T-helper 2 cell treated with Interferon-gamma antibody and Interleukin-4, amounts not matched to agents 5 μg/mL and 100 μg/mL, for 36 hours (primary cell): ENCODE measurements at places on chromosomes 7 and 10.

GRCh38 chr10:5547681-5547930, 22.8 kb downstream of the CALML3 start:
- DNase-seq: no peak

DNA sequence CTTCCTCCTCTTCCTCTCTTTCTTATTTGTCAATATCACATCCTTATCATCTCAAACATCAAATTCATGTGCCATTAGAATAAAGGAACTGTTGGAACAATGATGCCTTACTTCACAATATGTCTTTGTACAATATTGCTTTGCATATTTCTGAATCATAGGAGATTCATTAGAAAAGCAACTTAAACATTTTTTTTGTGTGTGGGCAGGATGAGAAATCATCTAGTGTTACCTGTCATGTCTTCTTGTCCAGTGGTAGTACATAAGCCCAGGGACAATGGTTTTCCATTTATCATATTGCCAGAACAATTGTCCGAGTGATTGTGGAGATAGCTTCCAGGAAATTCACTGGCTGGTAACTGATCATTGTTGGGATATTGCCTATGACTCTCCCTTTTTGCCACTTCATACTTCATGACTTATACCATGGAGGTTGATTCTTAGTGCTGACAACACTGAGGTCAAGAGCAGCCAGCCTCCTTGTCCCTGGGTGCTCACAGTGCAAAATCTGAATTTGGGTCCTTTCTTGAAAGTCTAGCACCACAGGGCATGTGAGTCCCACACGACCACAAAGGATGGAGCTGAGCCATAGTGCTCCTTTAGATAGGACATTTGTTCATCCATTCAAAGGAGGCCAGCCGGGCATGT, 215.0 kb downstream of the MDFIC start:
- DNase-seq: no peak

GRCh38 chr10:33398796-33399195, 64.3 kb upstream of the NRP1 start:
- DNase-seq: no peak

GRCh38 chr7:155459700-155460461, 2.0 kb downstream of the EN2 start:
- no peak for DNase-seq

DNA sequence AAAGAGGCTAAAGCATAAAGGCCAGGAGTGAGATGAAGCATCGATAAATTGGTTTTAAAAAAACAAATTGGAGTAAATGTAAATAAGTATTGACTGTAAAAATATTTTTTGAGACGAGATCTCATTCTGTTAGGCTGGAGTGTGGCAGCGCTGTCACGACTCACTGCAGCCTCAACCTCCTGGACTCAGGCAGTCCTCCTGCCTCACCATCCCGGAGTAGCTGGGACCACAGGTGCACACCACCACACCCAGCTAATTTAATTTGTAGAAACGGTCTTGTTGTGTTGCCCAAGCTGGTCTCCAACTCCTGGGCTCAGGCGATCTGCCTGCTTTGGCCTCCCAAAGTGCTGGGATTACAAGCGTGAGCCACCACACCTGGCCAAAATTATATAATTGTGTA, 17.8 kb downstream of the HNRNPA2B1 start:
- no peak for DNase-seq

DNA sequence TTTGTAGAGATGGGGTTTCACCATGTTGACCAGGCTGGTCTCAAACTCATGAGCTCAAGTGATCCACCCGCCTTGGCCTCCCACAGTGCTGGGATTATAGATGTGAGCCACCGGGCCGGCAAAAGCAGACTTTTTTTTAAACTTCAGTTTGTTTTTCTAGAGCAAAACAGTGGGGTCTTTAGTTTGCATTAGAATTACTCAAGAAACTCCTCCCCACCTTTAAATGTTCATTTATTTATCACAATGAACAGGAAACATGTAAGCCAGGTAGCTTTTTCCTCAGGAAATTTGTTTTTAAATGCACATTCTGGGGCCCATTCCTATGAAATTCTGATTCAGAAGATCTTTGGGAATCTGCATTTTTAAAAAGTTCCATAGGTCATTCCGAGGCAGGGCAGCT, 56.0 kb upstream of the JAZF1 start:
- no peak for DNase-seq

DNA sequence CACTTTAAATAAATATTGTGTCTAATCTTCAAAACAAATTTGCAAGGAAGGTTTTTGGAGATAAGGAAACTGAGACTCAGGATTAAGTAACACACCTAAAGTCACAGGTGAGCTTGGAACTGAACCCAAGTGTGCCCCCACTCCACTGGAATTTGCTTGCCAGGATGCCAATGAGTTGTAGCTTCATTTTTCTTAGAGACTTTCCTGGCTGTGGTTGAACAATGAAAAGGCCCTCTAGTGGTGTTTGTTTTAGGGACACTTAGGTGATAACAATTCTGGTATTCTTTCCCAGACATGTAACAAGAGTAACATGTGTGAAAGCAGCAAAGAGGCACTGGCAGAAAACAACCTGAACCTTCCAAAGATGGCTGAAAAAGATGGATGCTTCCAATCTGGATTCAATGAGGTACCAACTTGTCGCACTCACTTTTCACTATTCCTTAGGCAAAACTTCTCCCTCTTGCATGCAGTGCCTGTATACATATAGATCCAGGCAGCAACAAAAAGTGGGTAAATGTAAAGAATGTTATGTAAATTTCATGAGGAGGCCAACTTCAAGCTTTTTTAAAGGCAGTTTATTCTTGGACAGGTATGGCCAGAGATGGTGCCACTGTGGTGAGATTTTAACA, 1.5 kb downstream of the IL6 start:
- DNase-seq: no peak

DNA sequence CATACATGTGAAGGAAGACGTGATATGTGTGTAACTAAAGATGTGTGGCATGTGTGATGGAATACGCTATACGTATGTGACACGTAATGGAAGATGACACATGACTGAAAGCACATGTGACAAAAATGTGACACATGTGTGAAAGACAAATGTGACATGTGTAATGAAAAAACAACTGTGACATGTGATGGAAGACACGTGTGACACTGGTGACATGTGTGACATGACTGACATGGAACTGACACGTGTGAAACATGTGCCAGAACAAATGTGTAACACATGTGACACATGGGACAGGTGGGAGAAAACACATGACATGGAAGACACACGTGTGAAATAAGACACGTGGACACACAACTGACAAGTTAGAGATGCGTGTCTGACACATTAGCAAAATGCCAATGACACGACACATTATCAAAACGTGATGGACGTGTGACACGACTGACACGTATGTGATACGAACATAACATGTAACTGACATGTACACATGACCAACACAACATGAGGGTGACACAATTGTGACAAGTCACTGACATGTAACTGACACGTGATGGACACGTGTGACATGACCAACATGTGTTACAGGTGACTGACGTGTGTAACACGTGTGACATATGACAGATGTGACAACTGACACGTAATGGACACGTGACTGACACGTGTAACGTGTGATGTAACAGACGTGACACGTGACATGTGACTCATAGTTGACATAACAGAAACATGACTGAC, 24.4 kb downstream of the CRPPA start:
- no peak for DNase-seq

GRCh38 chr10:69497231-69497561, 45.9 kb downstream of the TSPAN15 start:
- no peak for DNase-seq

- no peak for DNase-seq
Observed at GRCh38 chr10:102175415-102175814, 23.2 kb downstream of the NOLC1 start.

DNA sequence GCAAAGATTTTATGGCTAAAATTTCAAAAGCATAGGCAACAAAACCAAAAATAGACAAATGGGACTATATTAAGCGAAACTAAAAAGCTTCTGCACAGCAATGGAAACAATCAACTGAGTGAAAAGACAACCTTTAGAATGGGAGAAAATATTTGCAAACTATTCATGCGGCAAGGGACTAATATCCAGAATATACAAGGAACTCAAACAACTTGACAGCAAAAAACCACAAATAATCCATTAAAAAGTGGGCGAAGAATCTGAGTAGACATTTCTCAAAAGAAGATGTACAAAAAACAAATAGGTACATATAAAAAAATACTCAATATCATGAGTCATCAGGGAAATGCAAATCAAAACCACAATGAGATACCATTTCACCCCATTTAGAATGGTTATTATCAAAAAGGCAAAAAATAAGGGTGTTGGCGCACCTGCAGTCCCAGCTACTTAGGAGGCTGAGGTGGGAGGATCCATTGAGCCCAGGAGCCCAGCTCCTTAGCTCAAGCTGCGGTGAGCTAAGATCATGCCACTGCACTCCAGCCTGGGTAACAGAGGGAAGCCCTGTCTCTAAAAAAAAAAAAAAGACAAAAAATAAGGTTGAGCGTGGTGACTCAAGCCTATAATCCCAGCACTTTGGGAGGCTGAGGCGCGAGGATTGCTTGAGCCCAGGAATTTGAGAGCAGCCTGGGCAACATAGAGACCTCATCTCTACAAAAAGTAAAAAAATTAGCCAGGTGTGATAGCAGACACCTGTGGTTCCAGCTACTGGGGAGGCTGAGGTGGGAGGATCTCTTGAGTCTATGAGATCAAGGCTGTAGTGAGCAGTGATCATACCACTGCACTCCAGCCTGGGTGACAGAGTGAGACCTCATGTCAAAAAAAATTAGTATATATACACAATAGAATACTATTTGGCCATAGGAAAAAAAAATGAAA, 4.2 kb upstream of the CCM2 start:
- DNase-seq: no peak

- DNase-seq: no peak
Observed at GRCh38 chr10:121787169-121787568, 140.7 kb downstream of the ATE1 start.

DNA sequence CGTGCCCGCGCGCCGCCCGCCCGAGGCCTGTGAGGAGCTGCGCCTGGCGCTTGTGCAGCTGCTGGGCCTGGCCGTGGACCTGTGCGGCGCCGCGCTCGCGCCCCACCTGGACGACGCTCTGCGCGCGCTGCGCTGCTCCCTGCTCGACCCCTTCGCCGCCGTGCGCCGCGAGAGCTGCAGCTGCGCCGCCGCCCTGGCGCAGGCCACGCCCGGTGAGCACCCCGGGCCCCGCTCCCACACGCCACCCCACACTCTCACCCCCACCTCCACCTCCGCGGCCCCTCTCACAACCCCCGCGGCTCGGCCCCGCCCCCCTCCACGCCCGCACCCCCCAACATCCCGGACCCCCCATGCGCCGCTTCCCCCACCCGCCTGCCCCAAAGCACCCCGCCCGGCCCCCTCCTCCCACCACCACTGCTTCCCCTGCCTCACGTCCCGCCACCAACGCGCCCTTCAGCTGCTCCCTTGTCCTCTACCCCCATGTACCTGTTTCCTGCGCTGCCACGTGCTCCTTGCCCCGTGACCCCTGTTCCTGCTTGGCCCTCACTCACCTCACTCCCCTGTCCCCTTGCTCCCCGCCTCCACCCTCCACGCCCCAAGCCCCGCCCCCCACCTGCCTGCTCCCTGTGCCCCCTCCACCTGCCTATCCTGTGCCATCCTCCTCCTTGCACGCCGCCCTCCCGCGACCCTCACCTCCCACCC, at the start of gene PRKAR1B:
PRKAR1B (minus strand) TSS at position 178 of the 702 bp plus-strand sequence. CDS start 15,776 bp downstream, outside the sequence.
- DNase-seq: no peak

DNA sequence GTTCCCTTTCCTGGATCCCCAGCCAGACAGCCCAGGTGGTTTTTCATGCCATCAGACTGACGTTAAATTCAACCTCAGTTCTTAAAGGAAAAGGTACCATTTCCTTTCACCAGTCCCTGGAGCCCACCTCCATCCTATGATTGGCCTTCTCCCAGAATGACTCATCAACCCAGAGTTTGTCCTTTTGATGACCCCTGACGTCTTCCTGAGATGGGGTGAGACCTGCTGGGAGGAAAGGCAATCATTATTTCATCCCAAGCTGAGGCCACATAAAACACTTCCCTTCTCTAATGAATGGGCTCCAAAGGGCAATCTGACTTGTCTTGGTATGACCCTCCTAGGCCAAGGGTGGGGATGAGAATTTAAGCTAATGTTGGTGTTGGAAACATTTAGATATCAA, 750.7 kb downstream of the SUGCT start:
- no peak for DNase-seq

DNA sequence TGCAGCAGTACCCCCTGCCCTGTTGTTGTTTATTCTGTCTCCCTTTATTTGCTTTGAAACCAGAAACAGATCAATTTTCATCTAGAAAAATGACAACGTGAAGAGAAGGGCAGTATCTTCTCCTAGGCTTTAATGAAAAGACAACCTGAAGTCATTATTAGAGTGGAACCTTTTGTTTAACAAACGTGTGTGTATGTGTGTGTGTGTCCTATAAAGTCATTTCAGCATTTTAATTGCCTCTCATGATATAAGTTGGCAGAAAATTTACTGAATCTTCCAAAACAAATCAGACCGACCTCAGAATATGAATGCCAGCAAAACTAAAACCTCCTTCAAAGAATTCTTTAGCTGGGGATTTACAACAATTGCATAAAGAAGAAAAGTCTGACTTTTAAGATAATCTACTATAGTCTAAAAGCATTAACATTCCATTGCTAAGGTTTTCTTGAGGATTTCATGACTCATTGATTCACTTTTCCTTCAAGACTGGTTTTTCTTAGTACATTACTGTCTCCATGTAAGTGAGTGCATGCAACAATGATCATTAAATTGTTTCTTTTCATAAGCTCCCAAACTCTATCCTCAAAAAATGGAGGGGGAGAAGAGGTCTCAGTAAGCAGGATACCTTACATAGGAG, 3.2 kb downstream of the GLI3 start:
- no peak for DNase-seq

- peak; percentile 8 for DNase-seq
Observed at GRCh38 chr7:151851145-151851751, 25.7 kb downstream of the PRKAG2 start.

- no peak for DNase-seq
Observed at GRCh38 chr7:144785521-144785920, 50.3 kb downstream of the TPK1 start.

GRCh38 chr7:151381348-151382078, 28.3 kb downstream of the WDR86 start:
- no peak for DNase-seq

DNA sequence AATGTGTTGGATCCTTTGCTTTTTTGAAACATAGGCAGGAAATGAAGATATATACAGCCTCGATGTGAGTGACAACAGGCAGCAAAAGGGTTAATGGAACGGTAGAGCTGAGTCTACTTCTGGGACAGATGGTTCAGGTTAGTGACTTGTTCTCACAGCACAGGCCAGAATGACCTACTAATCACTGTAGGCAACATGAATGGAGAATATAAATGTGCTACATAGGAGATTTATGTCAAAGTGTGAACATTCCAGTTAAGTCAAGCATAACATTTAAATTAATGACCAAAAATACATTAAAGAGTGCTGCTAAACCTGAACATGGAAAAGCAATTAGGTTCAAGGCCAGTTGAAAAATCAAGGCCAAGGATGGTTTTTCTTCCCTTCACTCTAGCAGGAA, 235.2 kb downstream of the POU6F2 start:
- no peak for DNase-seq

GRCh38 chr7:5649641-5650040, 131.8 kb downstream of the RNF216 start:
- no peak for DNase-seq
